SJCRH30 (cell line): ENCODE measurements at places on chromosomes 4 and X. TPM values are rescaled to one million over a fixed set of nuclear protein-coding genes. Genes with fewer than 3 reads are reported as not detected.
A peak's percentile ranks its signal among the peaks of the same experiment; 100 is the strongest.

The LRP2BP gene
- 0.16 and 0.56 TPM in 2 replicates for total RNA-seq

The SCML2 gene
- total RNA-seq = 27.9 and 30.2 TPM in 2 replicates

The NAP1L5 gene
- 10.4 and 10.5 TPM in 2 replicates for total RNA-seq

The CYBB gene
- not detected in 2 replicates for total RNA-seq

The RNF175 gene
- total RNA-seq = not detected in 2 replicates

The MMGT1 gene
- 22.7 and 24.2 TPM in 2 replicates for total RNA-seq

The MCF2 gene
- 0.16 and 0.20 TPM in 2 replicates for total RNA-seq

The NAT8L gene
- total RNA-seq = 1.5 and 1.7 TPM in 2 replicates

DNA sequence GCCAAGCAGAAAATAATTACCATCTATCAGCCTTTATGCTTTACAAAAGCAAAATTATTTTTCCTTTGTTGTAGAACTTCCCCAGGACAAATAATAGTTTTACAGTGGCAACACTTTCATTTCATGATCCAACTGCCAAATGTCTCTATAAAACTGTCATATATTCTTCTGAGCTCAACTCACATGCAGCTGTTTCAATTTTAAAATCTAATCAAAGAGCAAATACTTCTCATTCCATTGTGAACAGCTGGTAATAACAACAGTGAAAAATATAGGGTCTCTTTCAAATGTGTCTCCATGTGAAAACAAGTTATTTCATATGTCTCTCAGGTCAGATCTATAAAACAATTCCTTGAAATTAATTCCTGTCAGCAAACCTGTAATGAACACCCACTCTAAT is 270.6 kb upstream of the SLC7A11 start:
- DNase-seq = no peak

DNA sequence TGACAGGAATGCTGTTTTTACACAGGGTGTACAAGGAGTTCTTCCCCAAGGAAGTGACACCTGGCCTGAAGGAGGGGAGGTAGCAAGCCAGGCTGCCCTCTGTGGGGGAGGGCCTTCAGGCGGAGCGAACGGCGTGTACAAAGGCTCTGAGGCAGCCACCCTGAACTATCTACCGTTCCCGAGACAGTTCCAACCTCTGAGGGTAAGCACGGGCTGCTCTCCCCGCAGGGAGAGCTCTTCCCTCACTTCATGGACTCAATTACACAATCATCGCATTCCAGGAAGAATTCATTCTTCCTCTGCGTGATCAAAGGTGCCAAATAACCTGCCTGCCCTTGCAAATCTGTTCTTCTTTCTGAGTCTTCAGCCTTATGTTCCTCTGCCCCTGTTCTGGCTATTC is 4.8 kb downstream of the ELK1 start:
- DNase-seq = no peak

- no peak for DNase-seq
Observed at GRCh38 chr4:116598155-116598979, 487.0 kb downstream of the TRAM1L1 start.

DNA sequence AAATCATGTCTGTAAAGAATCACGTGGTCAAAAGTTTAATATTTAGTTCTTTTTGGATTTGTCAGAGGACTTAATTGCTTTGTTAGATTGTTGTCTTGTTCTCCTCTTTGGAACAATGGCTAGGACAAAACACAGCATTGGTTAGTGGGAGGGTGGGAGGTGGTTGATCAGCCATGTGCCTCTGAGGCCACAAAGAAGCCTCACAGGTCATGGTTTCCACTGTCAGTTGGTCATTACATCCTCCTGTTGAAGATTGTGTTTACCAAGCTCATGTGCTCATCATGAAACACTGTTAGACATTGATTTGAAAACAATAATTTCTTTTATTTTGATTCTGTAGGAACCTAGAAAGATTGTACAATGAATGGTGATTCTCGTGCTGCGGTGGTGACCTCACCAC is 31.9 kb downstream of the ADD1 start:
- DNase-seq = no peak

DNA sequence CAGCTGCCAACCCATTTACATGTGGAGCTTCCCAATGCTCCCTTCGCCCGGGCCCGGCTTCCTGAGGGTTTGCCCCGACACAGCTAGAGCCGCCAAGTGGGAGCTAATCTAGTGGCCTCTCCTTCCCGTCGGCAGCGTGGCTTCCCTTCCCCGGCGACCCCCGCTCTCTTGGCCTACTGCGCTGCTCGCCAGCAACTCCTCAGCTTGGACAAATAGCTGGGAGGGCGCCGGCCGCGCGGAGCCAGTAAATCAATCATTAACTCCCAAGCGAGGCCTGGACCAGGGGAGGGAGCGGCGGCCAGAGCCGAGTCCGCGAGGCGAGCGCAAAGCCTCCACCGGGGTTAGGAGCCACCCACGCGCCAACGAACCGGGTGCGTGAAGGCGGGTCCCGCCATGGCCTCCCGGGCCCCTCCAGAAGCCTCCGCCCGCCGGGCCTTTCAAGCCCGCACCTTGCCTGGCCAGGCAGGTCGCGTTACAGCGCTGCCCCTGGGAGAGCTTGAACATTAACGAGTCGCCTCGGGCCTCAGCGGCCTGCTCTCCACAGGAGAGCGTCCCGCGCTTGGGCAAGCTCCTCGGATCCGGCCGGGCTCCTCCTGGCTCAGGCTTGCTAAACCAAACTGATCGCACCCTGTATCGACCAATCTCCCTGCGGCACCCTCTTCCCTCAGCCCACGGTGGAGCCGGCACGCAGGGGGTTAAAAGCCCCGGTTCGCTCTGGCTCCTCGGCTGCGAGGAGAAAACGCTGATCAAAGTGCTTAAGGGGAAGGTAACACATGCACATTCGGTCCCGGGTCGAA is 10.6 kb upstream of the BCOR start:
- peak; percentile 47 for DNase-seq

DNA sequence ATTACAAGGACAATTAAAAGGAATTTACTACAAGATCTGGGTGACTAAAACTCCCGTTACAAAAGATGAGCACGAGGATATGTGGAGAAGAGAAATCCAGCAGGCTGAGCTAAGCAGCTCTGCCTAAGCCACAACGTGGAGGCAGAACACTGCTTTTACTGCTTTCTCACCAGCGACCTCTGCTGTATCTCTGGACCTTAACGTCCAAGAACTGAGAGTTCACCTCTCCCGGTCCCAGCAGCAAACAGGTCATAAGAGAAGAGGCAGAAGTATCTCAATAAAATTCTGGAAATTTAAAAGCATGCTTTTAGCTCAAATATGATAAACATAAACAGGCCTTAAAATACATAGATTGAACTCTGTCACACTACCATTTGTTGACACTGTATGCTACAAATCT is 81.0 kb downstream of the ADGRA3 start:
- no peak for DNase-seq

- no peak for DNase-seq
Observed at GRCh38 chrX:130020661-130021324, 38.4 kb downstream of the BCORL1 start.

DNA sequence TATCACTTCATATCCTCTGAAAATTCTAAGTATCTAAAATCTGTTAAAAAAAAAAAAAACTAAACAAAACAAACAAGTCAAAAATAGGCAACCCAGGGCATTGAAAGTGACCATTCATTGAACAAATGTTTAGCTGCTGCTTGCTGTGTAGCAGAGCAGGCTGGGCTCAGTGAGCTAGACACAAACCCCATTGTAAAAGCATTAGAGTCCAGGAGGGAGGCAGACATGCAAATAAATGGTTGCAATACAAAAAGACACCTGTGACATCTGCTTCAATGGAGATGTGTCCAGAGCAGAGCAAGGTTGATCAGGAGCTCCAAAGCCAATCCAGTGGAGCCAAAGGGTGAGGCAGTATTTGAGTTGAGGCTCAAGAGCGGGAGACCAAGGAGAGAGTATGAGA is 267.3 kb upstream of the GATB start:
- no peak for DNase-seq

- no peak for DNase-seq
Observed at GRCh38 chr4:25879587-25879986, 16.8 kb upstream of the SEL1L3 start.

- peak; percentile 24 for DNase-seq
Observed at GRCh38 chrX:25275159-25275558, 259.4 kb upstream of the ARX start.

DNA sequence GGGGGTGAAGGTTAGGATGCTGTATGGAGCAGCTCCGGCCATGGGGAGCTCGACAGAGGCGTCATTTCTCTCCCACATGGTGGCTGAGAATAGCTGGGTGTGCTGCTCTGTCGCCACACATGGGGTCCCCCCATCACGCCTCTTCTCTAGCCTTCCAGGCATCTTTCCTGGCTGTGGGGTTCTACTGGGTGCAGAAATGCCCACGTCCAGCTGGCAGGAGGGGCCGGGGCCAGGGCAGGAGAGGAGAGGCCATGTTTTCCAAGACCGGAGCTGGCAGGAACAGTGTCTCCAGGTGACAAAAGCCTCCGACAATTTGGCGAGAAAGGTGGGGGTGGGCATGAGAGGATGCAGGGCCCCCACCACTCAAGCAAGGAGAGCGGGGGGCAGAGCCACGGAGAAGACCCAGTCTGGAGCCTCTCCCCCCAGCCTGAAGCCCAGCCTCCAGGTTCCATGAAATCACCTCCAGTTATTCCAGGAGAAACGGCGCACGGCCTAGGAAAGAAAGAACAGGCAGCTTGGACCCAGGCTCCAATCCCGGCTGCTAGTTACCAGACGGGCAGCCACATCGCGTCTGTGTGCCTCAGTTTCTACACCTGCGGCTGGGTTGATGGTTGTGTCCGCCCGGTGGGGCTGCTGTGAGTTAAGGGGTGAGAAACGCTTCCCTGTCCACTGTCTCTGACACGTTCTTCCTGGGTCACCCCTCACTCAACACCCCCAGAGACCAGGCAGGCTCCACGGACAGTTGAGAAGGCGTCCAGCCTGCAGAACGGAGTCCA is 27.4 kb upstream of the SPON2 start:
- no peak for DNase-seq

DNA sequence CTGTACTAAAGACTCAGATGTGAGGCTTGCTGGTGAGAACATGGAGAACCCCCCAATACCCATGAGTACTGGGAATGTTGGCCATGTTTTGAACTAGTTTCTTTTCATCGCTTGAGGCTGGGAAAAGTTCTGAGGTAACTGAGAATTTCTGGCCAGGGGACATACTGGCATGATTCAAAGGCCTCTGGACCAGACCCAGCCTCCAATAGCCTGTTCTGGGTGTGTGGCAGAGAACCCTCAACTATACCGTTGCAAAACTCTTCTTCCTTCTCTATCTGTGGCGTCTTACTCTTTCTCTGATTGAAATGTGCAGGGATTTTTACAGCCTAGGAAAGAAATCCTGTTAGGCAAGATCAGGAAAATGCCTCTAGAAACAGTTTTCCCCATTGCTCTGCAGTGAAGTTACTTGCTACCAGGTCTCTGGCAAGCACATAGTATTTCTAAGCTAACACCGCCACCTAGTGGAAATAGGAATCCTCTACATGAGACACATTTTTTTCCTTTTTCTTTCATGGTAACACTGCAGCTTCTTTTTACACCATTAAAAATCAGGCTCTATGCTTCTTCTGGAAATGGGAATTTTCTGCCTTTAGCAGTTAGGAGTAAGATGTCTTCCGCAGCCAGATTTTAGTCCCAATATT is 170.7 kb upstream of the ZCCHC13 start:
- peak; percentile 19 for DNase-seq

DNA sequence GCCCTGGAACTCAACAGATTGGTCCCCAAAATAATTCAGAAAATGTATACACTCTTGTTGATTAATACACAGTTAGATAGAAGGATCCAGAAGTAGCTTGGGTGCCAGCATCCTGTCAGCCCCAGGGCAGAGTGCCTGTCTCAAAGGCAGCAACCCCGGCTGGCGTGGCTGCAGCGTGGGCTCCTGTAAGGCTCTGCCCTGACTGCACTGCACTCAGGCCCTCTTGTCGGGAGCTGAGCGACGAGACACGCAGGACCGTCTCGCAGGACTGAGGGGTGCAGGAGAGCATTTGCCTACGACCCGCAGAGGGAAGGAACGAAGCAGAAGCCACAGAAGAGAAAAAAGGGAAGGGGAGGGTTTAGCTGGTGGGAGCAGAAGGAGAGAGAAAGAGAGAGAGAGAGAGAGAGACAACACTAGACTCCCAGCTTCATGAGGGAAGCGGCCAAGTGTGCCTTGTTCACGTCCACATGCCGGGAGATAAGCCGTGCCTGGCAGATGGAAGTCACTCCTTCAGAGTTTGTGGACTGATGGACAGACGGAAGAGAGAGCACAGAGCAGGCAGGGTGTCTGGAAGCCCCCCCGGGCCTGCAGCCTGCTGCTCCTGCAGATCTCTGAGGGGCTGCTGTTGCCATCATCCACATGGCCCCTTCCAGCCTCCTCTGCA is 38.7 kb upstream of the HELT start:
- no peak for DNase-seq

DNA sequence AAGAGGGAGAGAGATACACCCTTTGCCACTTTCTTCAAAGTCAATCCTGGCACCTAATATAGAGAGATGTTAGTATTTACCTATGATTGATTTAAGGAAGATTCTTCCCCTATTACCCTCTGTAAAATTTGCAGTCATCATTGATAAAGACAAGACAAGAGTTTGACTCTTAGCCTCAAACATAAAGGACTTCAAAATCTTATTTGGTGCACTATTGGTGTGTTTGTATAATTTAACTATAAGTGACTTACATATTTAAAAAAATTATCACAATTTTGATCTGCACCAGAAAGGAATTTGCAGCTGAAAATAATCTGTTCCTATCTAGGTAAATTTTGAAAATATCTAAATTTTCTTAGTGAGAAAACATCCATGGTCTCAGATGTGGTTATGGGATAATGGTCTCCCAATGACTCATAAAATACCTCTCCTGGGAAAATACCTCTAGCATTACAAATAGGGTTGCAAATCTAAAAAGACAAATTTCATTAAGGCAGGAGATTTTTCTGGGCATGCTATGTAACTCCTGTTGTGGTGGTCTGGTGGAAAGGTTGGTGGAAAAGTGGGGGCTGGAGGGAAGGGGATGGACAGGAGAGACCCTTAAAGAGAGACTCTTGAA is 173.6 kb upstream of the MED14 start:
- DNase-seq = no peak

DNA sequence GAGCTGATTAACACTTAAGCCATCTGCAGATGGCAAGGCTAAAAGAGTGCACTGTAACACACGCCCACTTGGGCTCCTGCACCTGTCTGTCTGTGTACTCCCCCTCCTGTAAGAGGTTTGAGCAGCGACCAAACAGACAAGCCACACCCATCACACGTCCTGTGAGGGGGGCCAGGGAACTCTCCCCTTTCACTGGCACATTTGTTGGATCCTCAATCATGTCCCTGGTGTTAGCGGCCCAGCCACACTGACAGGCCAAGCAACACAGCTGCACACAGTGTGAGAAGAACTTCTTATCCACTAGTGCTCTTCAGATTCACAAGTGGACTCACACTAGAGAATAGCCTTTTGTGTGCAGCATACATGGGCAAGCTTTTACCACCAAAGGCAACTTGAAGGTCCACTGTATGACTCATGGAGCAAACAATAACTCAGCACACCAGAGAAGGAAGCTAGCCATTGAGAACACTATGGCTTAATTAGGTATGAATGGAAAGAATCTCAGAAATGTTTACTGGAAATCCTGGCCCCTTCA is 29.1 kb upstream of the UTP14A start:
- DNase-seq = peak; percentile 75
